ENCODE measurements at places on chromosomes 12 and 14. TPM values are rescaled to one million over a fixed set of nuclear protein-coding genes. Genes with fewer than 3 reads are reported as not detected.

The CLEC1B gene
- total RNA-seq, result 0.35 TPM

DNA sequence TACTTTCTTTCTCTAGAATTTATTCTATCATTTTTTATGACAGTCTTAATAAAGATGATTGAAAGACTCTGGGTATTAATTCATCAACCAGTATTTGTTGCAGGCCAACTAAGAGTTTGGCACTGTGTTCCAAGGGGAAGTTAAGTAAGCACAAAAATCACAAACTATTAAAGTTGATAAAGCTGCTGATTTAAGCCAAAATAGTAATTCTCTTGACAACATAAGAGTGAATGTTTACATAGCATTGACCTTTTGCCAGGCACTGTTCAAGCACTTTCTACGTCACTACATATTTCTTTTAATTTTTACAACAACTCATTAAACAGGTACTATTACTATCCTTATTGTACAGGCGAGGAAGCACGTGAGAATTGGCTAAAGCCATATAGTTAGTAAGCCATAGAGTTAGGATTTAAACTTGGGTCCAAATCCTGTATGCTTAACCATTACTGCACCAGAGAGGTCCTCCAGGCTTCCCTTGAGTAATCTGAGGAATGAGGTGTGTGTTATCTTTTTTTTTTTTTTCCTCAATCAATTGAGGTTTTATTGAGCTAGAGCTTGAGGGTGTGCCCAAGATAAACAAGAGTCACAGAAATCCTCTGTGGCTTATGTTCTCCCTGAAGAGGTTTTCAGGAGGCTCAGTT is 1009.6 kb downstream of the DIO2 start:
- no peak for DNase-seq

DNA sequence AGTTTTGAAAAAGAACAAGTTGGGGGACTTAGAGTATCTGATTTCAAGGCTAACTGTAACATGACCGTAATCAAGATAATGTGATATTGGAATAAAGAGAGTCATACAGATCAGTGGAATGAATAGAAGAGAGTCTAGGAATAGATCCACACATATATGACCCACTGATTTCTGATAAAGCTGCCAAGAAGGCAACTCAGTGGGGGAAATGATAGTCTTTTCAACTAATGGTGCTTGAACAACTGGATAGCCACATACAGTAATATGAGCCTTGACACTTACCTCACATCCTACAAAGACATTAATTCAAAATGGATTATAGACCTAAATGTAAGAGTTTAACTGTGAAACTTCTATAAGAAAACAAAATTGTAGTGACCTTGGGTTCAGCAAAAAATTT is 3.8 kb downstream of the PRKCH start:
- DNase-seq, result no peak

The IRF9 gene
- total RNA-seq, result 57.6 TPM

DNA sequence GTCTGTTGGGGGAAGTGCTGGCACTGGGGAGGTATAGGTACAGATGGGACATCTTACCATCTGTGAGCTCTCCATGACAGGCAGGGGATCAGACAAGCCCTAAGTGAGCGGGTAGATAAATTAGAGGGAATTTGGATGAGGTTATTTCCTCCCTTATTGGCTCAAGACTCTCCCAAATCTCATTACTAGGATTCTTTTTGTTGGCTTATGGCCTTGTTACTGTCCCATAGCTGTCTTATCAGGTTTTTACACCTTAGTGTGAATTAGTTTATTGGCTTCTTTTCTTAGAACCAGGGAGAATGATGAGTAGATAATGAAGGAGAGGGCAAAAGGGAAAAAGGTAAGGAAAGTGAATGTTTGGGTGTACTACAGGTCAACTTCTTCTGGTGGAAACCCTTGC is 191.1 kb upstream of the PRICKLE1 start:
- DNase-seq, result no peak

- DNase-seq, result no peak
These were observed 26.6 kb downstream of the MBIP start for GRCh38 chr14:36293824-36294223.

All from uterus (tissue), 4 donors.